ENCODE measurements at places on chromosomes 16 and 17.
A peak's percentile ranks its signal among the peaks of the same experiment; 100 is the strongest.

GRCh38 chr17:77783991-77784820, 174.3 kb upstream of the TNRC6C start:
- no peak for DNase-seq

GRCh38 chr17:30819971-30820705, 4.4 kb downstream of the CRLF3 start:
- no peak for DNase-seq

GRCh38 chr16:77212741-77213541, 13.7 kb downstream of the SYCE1L start:
- peak; percentile 89 for DNase-seq

GRCh38 chr17:7993972-7994589, 8.3 kb upstream of the GUCY2D start:
- no peak for DNase-seq

- no peak for DNase-seq
Observed at GRCh38 chr17:55478971-55479370, 32.3 kb downstream of the SMIM36 start.

DNA sequence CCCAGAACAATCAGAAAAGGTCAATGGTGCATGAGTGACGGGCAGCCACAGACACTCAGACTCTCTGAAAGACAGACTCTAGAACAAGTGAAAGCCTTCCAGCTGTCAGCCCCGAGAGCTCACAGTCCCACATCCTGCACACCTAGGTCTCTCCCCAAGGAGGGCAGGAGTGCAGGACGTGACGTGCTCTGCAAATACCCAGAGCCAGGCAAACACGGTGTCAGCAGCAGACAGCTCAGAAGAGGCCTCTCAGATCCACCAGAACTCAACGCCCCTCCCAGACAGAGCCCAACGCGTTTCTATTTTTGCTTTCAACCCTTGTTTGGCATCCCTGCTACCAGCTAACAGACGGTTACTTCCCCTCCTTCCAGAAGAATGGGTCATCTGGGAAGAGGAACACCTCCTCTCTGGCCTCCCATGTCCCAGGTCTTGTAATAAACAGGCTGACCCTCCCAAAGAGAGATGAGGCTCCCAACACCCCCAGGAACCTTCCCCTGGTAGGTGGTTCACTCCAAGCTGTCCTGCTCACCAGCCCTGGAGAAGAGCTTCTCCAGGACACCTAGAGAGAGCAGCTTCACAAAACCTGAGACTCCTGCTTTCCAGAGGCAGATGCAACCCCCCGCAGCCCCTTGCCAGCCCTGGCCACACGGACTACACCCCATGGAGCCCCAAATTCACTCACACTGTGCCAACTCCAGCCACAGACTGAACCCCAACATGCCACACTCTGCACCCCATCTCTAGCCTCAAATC, 7.6 kb downstream of the PITPNM3 start:
- DNase-seq = no peak

DNA sequence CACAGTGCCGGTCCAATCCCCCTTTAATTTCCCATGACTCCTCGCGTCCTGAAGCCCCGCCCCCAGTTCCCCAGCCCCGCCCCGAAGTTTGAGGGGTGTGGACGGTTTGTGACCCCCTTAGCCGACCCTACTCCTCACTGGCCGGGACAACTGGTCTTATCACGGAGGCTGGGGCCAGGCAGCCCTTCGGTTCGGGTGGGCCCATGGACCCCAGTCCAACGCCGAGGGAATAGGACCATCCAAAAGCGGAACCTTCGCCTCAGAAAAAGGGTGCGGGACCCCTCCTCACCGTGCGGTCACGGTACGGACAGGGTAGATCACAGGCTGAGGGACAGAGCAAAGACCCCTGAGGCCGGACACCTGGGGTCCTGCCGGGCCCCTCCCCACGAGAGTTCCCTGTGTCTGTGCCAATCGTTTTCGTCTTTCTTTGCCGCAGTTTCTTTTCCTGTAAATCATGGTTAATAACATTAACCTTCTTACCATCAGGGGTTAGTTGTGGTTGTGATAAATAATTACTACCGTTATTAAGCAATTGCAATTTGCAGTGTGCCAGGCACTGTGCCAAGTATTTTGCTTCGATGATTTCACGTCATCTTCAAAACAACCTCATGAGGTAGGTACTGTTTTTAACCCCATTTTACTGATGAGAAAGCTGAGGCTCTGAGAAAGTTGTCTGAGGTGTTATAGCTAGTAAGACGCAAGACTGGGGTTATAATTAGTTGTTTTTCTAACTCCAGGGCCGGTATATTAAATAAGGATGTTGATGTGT, 543 bp downstream of the TMUB2 start:
- peak; percentile 90 for DNase-seq

DNA sequence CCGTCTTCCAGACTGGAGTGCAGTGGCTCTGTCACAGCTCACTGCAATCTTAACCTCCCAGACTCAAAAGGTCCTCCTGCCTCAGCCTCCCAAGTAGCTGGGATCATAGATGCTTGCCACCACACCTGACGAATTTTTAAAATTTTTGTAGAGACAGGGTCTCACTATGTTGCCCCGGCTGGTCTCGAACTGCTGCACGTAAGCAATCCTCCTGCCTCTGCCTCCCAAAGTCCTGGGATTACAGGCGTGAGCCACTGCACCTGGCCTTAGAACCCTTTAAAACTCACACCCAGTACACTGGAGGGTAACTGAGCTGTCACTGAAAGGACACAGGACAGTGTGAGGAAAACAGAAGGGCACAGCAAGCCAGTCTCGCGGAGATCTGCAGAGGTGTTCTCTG, 97.6 kb upstream of the NOL11 start:
- no peak for DNase-seq

- no peak for DNase-seq
Observed at GRCh38 chr16:58451945-58452401, 48.0 kb upstream of the NDRG4 start.

DNA sequence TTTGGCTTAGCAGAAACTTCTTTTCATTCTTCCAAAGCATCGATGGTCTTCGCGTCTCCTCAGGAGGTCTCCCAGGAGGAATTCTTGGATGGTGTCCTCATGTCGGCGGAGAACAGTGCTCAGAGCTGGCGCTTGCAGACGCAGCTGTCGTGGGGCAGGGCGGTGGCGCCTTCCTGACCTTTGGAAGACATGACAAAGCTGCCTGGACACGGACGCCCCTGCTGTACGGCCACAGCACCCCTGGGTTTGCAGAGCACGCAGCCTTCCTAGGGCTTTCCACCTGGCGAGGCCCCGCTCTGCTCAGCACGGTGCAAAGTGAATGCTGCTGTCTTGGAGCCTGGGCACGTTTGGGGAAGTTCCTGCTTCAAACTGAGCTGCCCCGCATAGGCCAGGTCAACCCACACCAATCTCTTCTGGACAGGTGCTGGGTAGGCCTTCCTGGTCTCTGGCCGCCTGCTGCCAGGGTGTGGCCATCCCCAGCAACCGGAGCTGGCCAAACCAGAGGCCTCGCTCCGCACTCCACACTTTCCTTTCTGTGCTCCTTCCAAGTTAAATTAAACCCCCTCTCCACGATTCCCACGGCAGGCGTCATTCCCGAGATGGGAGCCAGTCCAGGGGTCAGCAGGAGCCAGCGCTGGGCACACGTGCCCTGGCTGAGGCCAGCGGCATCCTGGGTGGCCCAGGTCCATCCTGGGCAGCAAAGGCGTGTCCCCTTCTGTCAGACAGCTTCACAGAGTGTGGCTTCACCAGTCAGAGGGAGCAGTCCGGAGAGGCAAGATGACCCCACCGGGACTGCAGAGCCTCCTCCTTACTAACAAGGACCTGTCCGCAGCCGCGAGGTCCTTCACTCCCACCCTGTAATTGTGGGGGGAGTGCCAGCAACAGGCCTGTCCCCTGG, 15.0 kb upstream of the KREMEN2 start:
- no peak for DNase-seq

DNA sequence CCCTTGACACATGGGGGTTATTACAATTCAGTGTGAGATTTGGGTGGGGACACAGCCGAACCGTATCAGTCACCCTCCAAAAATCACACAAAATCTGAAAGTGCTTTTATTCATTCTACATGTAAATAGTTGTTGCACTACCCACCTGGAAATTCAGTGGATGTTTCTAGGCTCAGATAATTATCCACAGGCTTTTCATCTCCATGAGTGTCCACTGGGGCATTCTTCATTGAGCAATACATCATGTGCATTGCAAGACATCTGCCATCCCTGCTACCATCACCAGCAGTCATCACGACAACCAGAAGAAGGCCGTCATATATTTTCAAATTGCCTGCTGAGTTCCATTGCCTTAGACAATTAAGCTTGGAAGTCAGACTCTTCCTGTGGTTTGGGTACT, 330.8 kb downstream of the WWOX start:
- DNase-seq = no peak

DNA sequence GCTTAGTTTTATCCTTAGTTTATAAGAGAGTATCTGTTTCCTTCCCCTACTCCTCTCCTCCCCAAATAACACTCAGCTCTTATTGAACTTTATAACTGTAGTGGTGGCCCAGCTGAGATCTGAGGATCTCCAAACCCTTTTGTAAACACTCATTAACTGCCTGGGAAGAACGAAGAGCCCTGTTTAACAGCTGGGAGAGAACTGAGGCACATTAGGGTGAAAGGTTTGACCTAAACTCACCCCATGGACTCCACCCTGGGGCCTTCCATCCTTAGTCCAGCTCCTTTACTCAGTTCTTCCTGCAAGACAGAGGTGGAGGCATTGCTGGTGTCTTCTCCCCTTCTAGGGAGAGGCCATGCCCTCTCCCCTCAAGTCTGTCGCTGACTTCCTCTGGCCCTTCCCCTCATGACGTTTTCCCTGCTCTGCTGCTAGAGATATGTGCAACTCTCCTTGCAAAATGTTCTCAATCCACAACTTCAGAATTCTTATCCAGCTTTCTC, 1.2 kb upstream of the RARA start:
- no peak for DNase-seq

- no peak for DNase-seq
Observed at GRCh38 chr17:7789131-7789530, 44.9 kb upstream of the KDM6B start.

GRCh38 chr17:49469831-49470810, 25.0 kb upstream of the NGFR start:
- no peak for DNase-seq

GRCh38 chr16:65441501-65441900, 319.6 kb upstream of the CDH11 start:
- no peak for DNase-seq

DNA sequence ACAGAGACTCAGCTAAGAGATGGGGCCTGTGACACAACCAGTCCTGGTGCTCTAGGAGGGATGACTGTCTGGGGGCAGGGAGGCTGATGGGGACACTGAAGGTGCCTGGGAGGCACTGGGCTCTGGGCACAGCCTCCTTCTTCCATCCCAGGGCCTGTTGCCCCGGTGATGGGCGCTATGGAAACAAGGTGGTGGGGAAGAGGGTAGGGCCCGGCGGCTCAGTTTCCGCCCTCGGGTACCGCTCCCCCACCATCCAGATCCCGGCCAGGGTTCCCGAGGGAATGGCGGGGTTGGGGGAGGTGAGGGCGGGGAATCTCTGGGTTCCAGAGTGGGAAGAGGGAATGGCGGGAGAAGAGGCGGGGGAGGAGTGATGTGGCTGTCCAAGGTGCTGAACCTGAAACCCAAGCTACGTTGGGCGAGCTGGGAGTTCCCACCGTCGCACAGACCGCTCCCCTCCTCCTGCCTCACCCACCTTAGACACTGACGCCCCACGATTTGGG, 981 bp downstream of the KCNH4 start:
- peak; percentile 62 for DNase-seq

GRCh38 chr16:72094266-72094610, 591 bp downstream of the DHX38 start:
- DNase-seq = no peak

GRCh38 chr17:76783146-76783545, 45.2 kb downstream of the MFSD11 start:
- no peak for DNase-seq

GRCh38 chr17:74085434-74085833, 118.0 kb upstream of the RPL38 start:
- no peak for DNase-seq

DNA sequence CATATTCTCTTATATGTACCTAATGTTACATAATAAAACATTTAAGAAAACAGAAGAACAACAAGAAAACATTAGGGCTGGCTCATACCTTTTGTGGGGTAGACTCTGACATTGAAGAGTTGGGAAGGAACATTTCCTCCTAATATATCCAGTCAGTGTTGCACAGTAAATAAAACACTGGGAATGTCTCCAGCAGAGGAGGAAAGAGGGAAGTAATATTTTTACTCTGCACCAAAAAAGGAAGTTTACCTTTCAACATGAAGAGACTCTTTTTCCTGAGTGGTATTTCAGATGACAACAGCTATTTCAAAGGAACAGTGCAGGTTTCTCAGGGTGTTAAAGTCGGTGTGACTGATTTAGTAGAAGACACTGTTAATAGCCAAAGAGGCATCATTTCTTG, 31.9 kb downstream of the EPN2 start:
- DNase-seq = no peak

GRCh38 chr16:30961384-30961783, 3.8 kb downstream of the SETD1A start:
- no peak for DNase-seq

DNA sequence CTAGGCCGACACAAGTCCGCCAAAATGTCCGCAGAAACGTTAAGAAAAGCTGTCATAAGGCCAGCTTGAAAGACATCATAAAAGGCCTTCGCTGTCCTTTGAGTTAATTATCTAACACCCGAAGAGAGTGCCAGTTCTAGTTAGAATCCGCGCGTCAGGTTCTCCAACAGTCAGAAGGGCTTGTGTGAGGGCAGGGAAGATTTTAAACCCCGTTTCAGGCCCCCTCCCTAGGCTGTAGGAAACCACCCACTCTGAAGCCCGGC, 729 bp upstream of the CLTC start:
- no peak for DNase-seq

DNA sequence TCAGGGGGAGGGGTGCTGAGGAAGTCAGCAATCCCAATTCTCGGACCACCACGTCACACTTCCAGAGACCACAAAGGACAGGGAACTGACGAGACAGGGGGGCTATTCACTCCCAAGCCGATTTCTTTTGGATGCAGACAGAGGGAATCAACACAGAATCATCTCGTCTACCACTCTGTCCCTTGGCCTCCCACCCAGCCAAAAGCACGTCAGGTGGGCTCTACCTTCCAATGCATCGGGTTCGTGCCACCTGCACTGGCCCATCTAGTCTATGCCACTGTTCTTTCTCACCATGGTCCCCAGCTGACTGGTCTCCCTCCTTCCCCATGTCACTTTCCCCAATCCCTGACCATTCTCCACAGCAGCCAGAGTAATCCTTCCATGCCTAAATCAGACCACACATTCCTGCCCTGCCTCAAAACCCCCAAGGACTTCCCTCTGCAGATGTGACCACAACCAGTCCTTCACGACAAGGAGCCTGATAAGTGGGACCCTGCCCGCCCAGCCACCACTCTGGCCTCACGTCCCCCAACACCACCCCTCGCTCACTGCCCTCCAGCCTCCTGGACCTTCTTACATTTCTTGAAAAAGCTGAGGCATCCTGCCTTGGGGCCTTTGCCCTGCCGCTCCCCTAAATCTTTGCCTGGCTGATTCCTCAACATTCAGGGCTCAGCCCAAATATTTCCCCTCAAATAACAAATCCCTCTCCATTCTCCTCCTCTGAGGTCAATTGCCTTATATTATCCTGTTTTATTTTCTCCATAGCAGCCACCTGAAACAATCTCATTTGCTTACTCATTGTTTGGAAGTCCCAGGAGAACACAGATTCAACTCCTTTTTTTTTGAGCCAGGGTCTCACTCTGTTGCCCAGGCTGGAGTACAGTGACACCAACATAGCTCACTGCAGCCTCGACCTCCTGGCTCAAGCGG, 70.4 kb downstream of the IL21R start:
- no peak for DNase-seq
